ENCODE measurements at places on chromosomes 6 and 20. TPM values are rescaled to one million over a fixed set of nuclear protein-coding genes. Genes with fewer than 3 reads are reported as not detected.

The TNNC2 gene
- 0.89 TPM for total RNA-seq

The RRP36 gene
- total RNA-seq: 34.6 TPM

The CBFA2T2 gene
- total RNA-seq: 26.0 TPM

The LINC00237 gene
- total RNA-seq: not detected

The CALHM4 gene
- total RNA-seq: not detected

The PEX6 gene
- 20.4 TPM for total RNA-seq

The TMEM200A gene
- 18.5 TPM for total RNA-seq

The SDHAF4 gene
- 8.6 TPM for total RNA-seq

The IP6K3 gene
- 0.31 TPM for total RNA-seq

The TPX2 gene
- 0.71 TPM for total RNA-seq

The PSMB8 gene
- total RNA-seq: 39.3 TPM

The HCRTR2 gene
- total RNA-seq: not detected

The SPEF1 gene
- total RNA-seq: not detected

The PHACTR3 gene
- not detected for total RNA-seq

The ESR1 gene
- 16.5 TPM for total RNA-seq

The TP53TG5 gene
- not detected for total RNA-seq

The TMEM14A gene
- total RNA-seq: 29.6 TPM

The CST3 gene
- total RNA-seq: 731 TPM

The FNDC1 gene
- total RNA-seq: 13.7 TPM

The ETV7 gene
- total RNA-seq: 6.7 TPM

The HLA-F gene
- 71.2 TPM for total RNA-seq

The VSX1 gene
- not detected for total RNA-seq

The PRELID3B gene
- total RNA-seq: 30.5 TPM

The TSPO2 gene
- 0.53 TPM for total RNA-seq

The EBF4 gene
- total RNA-seq: 15.3 TPM

The ABHD16B gene
- not detected for total RNA-seq

The BPIFA1 gene
- total RNA-seq: not detected

The HS3ST5 gene
- total RNA-seq: 1.9 TPM

The ULBP3 gene
- total RNA-seq: 2.9 TPM

The SYNDIG1 gene
- total RNA-seq: 17.9 TPM

The CITED2 gene
- 187 TPM for total RNA-seq

The AHI1 gene
- 61.1 TPM for total RNA-seq

The RGL2 gene
- 83.5 TPM for total RNA-seq

The DNPH1 gene
- total RNA-seq: 45.9 TPM

Measured in sciatic nerve (tissue), 2 donors.